ENCODE measurements at places on chromosomes 12 and 14.

GRCh38 chr12:127970491-127970890, 296.5 kb upstream of the TMEM132C start:
- no peak for DNase-seq

GRCh38 chr14:105897725-105898113, 371.3 kb downstream of the TMEM121 start:
- DNase-seq, result no peak

DNA sequence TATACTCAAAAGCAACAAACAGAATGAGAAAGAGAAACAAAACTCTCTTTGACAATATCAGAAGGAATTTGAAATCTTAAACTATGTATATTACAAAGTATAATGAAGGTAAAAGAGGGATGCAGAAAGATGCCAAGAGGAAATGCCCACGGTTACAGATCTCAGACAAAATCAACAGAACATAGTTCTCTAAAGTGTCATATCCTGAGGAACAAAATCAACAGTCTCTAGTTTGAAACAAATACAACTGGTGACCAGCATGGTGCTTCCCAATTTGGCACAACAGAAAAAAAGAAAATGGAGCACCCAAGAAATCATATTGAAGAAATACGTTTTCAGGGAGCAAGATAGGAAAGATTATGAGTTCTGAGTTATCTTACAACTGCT, 116.5 kb downstream of the METTL25 start:
- no peak for DNase-seq

- DNase-seq, result no peak
Measured at GRCh38 chr14:75660238-75660629, 442 bp downstream of the ERG28 start.

GRCh38 chr12:93979189-93979588, 169.2 kb upstream of the PLXNC1 start:
- DNase-seq, result no peak

DNA sequence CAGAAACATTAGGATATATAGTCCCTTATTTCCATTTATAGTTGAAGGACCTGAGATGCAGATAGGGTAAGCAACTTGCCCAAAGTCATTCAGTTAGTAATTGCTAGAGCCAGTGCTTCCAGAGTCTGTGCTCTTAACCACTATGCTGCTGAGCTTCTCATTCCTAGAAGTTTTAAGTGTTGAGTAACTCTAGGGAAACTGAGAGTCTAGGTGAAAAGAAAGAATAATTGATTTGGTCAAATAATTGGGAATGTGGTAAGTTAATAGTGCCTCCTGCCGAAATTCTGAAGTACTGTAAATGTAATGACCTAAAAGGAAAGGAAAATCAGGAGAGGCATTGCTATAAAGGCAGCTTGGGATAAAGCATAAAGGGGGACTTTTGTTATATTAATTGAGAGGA, 14.1 kb downstream of the PYROXD1 start:
- DNase-seq, result no peak

DNA sequence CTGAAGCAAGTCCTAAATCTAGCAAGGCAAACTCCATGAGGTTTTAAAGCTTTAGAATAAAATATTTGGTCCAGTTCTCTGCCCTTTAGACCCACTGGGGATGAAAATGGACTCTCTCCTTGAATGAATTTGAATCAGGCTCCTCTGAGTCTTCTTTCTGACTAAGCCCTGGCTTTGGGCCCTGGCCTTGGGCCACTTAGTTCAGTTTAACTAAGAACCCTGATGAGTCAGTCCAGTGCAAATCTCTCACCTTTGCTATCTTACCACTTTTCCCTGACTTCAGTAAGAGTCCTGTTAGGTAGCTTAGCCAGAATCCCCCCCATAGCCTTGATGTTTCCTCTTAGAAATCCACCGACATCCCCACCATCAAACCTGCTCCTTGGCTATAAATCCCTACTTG, 427.5 kb downstream of the SNAPC1 start:
- no peak for DNase-seq

- no peak for DNase-seq
Measured at GRCh38 chr12:20345866-20346265, 22.5 kb upstream of the PDE3A start.

- no peak for DNase-seq
Measured at GRCh38 chr14:100155756-100156616, 3.5 kb downstream of the DEGS2 start.

DNA sequence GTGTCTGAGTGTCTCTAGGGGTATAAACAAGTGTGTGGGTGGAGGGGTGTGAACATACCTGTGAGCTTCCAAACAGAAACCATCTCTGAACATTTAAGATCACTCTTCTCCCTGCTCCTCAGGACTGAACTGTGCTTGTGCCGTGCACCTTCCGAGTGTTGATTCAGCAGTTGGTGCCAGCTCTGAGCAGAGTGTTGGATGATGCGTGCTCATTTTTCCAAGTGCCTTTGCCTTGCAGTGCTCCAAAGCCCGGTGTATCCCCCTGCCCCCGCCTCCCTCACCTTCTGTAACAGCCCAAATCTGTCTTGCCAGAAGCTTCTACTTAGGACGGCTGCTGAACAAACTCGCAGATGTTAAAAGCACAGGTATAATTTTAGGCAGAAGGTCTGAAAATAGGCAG, 4.4 kb downstream of the WSCD2 start:
- no peak for DNase-seq

GRCh38 chr14:102297436-102298170, 7.4 kb downstream of the MOK start:
- no peak for DNase-seq

Measured in AG04449 (cell line).